ENCODE measurements at places on chromosomes 3 and 15.

GRCh38 chr3:77072232-77072631 lies 32.3 kb downstream of the ROBO2 start:
- DNase-seq, result no peak

DNA sequence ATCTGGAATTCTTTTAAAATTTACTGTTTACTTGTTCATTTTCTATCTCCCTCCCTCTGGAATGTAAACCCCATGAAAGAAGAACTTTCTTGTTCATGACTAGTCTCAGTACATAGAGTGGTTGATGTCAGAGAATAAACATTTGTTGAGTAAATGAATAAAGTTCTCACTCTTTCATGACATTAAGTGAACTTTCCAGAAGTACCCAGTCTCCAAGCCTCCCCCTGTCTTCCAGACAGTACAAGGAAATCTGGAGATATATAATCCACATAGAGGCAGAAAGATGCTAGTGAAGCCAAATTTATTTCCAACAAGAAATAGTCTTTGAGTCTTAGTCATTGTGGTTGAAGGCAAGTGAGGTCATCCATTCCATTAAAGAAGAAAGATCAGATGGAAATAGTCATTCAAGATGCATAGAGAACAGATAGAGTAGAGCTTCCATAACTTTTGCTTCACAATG lies 71.5 kb upstream of the GALNT15 start:
- DNase-seq, result no peak

DNA sequence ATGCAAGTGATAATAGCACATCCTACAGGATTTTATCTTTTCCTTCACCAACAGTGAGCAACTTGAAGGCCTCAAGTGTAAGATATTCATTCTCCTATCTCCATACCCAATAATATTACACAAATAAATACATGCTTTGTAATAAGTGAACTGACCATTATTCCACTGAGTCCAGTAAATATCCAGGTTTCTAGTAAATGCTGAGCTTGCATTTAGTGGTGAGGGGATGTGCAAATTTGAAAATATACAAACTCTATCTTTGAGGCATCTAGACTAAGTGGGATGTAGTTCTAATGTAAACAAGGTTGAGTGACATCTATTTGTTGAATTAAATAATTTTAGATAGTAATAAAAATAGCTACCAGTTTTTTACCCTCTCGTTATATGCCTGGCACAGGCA lies 587.6 kb upstream of the IL12A start:
- DNase-seq, result no peak

DNA sequence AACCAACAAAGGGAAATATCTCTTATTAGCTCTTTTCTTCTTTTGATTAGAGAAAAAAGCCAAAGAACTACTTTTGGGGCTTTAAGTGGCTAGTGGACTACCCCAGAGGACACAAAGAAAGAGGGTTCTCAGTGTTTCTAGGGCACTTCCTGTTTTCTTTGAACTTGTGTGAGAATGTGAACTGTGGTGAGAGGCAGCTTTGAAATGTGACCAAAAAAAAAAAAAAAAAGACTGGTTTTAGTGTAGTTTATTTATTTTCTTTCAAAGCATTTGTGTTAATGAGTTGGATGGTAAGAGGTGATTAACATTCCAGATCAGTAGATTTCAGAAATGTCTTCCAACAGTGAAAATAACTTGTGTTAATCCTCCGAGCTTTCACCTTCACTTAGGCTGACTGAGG lies 32.4 kb downstream of the SELENOT start:
- no peak for DNase-seq

DNA sequence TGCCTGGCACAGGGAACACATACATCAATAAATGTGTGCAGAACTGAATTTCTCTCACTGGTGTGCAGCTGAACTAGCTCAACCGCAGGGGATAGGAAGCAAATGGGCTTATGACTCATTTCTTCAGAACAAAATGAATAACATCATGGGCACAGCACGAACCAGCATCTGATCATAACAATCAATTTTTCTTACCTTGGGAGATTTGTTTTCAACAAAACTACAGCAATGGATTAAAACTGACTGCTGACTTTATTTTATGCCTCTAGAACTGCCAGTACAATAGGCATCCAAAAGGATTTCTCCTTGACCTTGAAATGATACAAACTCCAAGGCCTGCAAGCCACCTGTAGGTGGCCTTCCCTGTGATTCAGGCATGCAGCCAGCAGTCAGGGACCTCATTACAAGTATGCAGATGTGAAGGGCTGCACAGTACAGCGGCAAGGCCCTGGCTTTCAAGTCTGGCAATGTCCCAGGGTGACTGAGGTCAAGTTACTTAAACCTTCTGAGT lies 26.1 kb downstream of the TAMM41 start:
- DNase-seq, result peak; percentile 7

DNA sequence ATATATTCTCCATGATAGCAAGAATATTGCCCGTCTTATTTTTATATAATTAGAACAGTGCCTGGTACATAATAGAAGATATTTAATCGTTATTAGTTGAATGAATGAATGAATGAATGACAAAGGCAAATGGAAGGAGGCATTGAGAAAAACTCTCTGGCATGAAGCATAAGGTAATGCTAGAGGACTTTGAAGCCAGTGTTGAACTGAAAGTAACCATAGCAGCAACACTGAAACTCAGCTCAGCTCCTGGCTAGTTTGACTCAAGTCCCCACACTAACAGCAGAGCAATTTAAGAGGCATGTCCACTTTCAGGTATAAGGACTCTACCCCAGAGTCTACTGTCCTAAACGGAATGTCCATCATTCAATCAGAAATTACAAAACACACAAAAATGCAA lies 227.0 kb downstream of the CPNE4 start:
- DNase-seq, result no peak

GRCh38 chr3:178131801-178132200 lies 404.4 kb upstream of the KCNMB2 start:
- no peak for DNase-seq

- DNase-seq, result no peak
Observed at GRCh38 chr3:124653071-124653796, 77.0 kb upstream of the UMPS start.

GRCh38 chr3:39435006-39435748 lies 28.7 kb downstream of the RPSA start:
- DNase-seq, result no peak

GRCh38 chr3:103926936-103927335 lies 1439.8 kb upstream of the ALCAM start:
- DNase-seq, result no peak

- DNase-seq, result no peak
Observed at GRCh38 chr15:78438619-78439285, 736 bp downstream of the IREB2 start.

GRCh38 chr3:12578742-12579141 lies 21.9 kb downstream of the MKRN2 start:
- no peak for DNase-seq

- DNase-seq, result no peak
Observed at GRCh38 chr15:70111203-70112073, 13.7 kb upstream of the TLE3 start.

DNA sequence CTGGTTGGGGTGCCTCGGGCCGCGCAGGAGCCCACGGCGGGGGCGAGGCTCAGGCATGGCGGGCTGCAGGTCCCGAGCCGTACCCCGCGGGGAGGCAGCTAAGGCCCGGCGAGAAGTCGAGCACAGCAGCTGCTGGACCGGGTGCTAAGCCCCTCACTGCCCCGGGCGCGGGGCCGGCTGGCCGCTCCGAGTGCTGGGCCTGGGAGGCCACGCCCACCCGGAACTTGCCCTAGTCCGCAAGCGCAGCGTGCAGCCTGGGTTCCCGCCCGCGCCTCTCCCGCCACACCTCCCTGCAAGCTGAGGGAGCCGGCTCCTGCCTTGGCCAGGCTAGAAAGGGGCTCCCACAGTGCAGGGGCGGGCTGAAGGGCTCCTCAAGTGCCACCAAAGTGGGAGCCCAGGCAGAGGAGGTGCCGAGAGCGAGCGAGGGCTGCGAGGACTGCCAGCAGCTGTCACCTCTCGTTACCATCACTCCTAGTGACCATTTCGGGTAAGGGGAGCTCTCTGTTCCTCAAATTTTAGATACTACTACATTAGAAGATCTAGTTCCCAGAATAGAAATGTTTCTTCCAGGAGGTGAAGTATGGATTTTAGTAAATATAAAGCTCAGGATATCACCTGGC lies 417.0 kb upstream of the AGTR1 start:
- DNase-seq, result no peak

GRCh38 chr15:39784638-39785037 lies 2.0 kb upstream of the FSIP1 start:
- DNase-seq, result no peak

GRCh38 chr3:187068787-187069186 lies 70.5 kb downstream of the RPL39L start:
- DNase-seq, result no peak

GRCh38 chr3:52843108-52843865 lies 8.5 kb upstream of the MUSTN1 start:
- no peak for DNase-seq

- no peak for DNase-seq
Observed at GRCh38 chr3:87203809-87204208, 23.3 kb upstream of the CHMP2B start.

DNA sequence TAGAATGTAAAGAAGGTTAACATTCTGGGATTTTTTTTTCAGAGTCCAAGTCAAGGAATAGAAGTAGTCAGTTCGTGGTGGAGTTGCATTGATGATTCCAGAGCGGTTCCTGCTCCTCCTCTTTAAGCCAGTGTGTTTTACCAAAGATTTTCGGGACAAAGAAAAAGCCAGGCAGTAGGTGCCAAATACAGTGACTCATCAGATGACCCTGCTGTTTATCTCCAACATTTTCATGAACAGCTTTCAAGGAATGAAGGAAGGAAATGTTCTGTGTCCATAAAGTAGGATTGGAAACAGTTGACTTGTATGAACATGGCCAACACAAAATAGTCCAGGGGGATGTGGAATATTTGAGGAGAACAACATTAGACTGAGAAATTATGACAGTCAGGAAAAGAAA lies 142.4 kb upstream of the TMC3 start:
- DNase-seq, result no peak

- DNase-seq, result no peak
Observed at GRCh38 chr3:188230962-188231361, 77.0 kb downstream of the LPP start.

DNA sequence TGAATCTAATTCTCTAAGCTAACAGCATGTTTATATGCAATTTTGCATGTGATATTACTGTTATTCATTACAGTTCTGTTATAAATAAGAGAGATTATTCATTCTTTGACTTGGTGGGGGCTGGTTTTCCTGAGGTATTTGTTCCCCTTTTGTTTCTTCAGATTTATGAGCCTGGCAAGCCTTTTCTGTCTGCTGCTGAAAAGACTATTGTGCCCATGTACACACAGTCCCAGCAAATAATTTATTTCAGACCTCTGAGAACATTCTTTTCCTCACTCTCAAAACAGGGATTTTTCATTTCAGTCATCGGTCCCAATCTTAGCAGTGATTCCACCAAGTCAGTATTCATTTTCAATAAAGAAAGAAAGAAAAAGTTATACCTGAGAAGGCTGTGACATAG lies 716.8 kb downstream of the NSUN3 start:
- DNase-seq, result no peak

- no peak for DNase-seq
Observed at GRCh38 chr3:131907796-131908195, 127.0 kb downstream of the CPNE4 start.

DNA sequence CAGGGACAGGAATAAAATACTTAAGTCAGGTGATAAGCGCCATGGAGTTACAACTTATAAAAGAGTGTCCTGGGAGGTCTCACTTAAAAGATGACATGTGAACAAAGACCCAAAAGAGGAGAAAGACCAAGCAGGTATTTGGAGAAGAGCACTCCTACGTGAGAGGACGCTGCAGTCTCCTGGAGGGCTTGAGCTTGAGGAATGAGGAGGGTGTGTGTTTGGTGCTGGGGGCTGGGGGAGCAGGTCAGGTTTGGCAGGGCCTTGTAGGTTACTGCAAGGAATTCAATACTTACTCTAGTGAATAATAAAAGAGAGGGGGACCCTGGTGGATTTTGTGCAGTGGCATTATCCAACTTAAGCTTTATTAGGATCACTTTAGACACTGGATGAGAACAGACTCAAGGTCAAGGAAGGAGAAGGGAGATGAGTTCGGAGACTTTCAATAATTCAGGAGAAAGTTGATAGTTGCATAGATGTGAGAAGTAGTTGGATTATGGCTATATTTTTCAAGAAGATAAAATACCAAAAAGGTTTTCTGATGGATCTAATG lies 32.4 kb downstream of the TNIK start:
- no peak for DNase-seq

- no peak for DNase-seq
Observed at GRCh38 chr3:15845475-15845874, 47.7 kb upstream of the ANKRD28 start.

GRCh38 chr3:44048196-44048924 lies 193.3 kb upstream of the TOPAZ1 start:
- no peak for DNase-seq

- DNase-seq, result no peak
Observed at GRCh38 chr3:153970741-153971347, 150.3 kb upstream of the ARHGEF26 start.

DNA sequence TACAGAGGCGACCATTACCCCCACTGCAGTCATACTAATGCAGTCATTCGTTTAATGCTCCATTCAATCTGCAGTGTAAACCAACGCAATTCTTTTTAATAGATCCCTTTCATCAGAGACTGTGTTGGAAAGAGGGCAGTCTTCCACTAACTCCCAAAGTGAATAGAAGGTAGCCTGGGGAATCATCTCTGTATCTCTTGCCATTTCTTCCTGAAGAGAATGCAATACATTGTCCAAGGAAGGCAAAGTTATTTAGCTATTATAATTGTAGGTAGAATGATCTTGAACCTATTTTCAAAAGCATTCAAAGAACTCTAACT lies 1.3 kb upstream of the SLITRK3 start:
- no peak for DNase-seq

DNA sequence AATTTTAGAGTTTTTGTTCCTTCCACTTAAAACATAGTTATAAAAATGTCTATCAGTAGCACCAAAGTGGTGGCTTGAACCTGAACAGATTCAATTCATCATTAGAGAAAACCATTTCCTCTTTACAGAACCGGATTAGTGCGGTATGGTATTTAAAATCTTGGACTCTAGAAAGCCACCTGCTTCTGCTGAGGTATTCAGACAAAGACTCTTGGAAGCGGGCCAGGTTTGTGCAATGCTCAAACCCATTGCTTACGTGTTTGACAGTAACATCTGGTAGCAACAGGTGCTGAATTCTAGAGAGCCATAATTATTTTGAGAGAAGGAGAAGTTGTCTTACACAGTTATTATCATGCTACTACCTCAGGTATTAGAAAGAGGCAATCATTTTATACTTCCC lies 290.5 kb downstream of the NAALADL2 start:
- DNase-seq, result no peak

DNA sequence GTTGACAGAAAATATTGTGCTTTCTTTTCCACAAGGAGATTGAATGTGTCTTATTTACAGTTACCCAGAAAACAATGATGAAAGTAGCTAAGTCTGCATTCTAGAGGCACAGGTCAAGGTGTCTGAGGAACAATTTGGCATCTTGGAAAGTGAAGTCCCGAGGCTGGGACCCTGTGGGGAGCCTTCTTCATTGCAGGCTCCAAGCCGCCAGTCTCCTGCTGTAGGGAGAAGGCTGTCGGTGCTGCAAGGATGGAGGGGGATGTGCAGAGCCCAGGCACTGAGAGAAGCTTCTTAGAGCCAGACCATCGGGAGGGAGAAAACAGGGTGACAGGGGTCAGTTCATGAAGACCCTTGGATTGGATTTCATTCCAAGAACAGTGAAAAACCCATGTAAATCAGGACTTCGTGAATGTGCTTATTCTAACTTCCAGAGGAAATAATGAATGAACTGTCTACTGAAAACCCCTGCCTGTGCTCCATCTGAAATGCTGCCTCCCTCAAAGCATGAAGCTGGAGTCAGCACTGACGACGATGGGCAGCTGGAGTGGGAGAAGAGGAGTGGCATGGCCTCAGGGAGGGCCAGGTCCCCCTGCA lies 25.2 kb upstream of the NSMCE3 start:
- DNase-seq, result no peak

- DNase-seq, result no peak
Observed at GRCh38 chr3:69934398-69934797, 65.1 kb upstream of the SAMMSON start.
